Right cardiac atrium (tissue), 5 donors: ENCODE measurements at places on chromosomes 3 and 15. TPM values are rescaled to one million over a fixed set of nuclear protein-coding genes. Genes with fewer than 3 reads are reported as not detected.

CATSPER2 gene
- 1.2 TPM for total RNA-seq

SPATA12 gene
- not detected for total RNA-seq

PIF1 gene
- total RNA-seq: 0.45 TPM

GRCh38 chr3:190485830-190486532 lies 27.9 kb upstream of the IL1RAP start:
- no peak for DNase-seq

GRCh38 chr3:12922306-12922705 lies 80.9 kb upstream of the RPL32 start:
- DNase-seq: no peak
